GM23248 (cell line): ENCODE measurements at places on chromosomes 11 and 22. TPM values are rescaled to one million over a fixed set of nuclear protein-coding genes. Genes with fewer than 3 reads are reported as not detected.

The ZNRF3 gene
- total RNA-seq = 1.8 and 3.9 TPM in 2 replicates

The SBF2 gene
- total RNA-seq = 32.7 and 42.7 TPM in 2 replicates

The OR51B5 gene
- not detected in 2 replicates for total RNA-seq

The AP5B1 gene
- 14.8 and 16.4 TPM in 2 replicates for total RNA-seq

- DNase-seq = peak; percentile 93
Measured at GRCh38 chr11:110907629-110908028, 195.4 kb upstream of the ARHGAP20 start.

DNA sequence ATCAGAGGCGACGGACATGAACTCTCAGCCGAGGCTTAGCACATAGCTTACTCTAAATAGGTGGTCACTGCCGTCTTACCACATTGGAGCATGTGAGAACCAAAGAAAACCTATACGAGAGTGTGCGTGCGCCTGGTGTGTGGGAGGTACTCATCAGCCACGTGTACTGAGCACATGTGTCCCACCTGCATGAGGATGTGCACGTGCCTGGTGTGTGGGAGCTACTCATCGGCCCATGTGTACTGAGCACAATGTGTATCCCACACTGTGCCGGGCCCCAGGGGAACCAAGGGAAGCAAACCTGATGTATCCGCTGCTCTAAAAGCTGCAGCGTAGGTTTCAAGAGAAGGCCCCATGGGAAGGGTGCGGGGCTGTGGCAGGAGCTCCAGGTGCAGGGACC lies 56.4 kb downstream of the ANO1 start:
- no peak for DNase-seq

GRCh38 chr22:42317691-42318547 lies 47.5 kb upstream of the TCF20 start:
- no peak for DNase-seq

The GAS2 gene
- total RNA-seq = 0.51 and 1.2 TPM in 2 replicates

GRCh38 chr11:111694851-111695250 lies 71.3 kb downstream of the PPP2R1B start:
- peak; percentile 82 for DNase-seq

GRCh38 chr11:60984149-60984548 lies 12.7 kb downstream of the CD6 start:
- no peak for DNase-seq

DNA sequence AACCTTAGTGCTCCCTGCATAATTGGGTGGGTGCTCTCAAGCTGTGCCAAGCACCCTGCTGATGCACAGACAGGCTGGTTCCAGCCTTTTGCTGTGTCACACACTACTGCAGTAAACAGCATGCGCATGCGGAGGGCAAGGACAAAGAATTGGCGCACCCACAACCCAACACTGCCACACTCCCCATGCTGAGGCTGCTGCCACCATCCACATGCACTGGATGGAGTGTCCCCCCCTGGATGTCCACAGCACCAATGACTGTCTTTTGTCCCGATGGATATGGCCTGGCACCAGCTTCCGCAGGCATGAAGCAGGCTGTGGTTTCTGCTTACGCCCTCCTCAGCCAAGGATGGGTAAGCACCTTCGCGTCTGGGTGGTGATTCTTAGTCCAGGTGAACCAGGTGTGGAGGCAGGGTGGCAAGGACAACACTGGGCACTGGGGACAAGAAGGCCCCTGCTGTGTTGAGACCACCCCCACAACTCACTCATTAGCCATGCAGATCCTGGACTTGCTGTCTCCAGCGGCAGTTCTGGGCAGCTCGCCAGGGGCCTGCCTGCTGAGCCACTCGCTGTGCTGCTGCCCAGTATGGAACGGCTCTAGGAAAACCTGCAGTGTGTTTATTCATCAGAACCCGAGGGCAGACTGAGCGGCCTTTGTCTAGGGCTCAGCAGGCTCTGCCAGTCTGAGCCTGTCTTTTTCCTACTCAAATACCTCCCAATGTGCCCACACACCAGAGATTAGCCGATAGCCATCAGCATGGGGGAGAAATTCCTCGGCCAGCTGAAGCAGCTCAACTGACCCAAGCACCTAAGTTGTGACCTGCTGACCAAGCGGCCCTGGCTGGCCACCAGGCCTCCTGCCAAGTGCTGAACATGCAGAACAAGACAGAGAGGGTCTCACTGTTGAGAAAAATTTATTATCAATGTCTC lies 8.2 kb upstream of the NAP1L4 start:
- DNase-seq = peak; percentile 47

- DNase-seq = peak; percentile 87
Measured at GRCh38 chr11:47409440-47410369, 1.3 kb downstream of the SLC39A13 start.

DNA sequence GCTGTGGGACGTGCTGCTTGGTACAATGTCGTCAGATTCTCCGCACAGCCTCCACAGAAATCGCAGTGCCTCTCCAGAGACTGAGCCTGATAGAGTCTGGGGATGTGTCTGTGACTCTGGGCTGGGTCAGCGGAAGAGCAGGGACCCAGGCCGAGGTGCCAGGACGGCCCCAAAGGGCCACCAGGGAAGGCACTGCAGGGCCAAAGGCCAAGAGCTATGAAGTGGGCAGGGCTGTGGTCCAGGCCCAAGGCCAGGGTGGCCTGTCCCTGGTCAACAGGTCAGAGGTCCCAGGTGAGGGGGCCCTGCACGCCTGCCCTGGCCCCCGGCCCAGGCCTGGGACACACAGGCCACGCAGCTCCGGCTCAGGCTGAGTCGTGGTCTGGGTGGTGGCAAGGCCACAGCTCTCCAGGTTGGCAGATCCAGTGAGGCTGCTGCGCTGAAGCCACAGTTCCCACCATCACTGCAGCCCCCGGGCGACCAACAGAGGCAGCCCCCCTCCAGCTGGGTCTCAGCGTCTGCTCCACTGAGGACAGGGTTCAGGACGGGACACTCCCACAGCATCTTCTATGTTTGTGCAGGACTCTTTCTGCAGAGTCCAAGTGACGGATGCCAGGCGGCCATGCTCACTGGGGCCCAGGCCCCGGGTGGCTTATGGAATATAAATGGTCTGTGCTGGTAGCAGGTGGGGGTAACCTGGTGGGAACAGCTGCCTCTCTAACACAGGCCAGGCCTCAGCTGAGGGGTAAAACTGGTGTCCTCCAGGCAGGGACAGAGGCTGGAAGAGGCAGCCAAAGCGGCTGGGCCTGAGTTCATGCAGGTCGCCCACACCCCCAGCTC lies 4.8 kb upstream of the PIM3 start:
- no peak for DNase-seq

DNA sequence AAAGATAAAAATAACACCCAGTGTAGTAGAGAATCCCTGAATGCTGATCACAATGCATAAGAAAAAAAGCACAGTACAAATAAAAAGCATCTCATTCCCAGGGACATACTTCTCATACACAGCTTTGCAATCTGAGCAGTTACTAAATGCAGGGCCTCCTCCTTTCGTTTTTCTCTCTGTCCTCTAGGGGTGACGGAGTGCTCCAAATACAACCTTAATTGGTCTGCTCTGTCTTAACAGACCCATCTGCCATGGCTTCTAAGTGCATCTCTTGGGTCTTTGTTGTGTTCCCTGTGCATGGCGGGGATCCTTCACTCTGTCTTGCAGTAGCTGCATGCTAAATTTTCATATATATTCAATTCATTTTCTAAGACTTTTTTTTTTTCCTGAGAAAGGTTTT lies 1114.2 kb upstream of the RAG2 start:
- DNase-seq = no peak

The SPI1 gene
- not detected in 2 replicates for total RNA-seq

DNA sequence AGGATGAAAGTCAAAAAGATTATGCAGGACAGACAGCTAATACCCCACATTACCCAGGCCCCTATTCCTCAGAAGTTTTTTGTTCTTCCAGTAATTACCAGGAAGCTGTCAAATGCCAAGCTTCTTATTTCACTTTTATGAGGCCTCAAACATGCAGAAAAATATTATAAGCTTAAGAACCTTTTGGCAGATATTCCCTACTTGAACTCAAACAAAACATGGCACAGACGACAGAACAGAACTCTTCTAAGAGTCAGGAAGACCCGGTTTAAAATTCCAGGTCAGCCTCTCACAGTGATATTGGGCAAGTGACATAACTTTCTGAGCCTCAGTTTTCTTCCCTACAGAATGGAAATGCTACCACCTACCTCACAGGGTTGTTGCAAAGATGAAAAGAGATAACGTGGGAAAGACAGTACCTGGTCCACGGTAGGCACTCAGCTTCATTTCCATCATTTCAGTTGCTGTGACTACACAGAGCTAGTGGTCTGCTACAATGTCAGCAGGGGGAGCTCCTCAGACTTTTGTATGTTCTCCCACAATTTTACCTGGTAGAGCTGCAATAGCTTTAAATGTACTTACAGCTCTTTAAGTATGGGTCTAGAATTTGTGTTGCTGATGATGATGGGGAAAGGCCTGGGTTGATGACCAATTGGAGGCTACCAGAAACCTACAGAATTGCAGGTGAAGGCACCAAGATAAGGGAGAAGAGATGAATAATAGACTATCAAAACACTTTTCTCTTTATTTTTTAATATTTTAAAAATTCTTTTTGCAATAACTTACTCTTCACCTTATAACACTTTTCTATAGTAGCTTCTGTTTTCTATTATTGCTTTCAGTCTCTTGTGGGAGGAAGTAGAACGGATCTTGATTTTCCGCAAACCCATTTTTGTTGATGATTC lies 98.3 kb upstream of the CHRM4 start:
- DNase-seq = peak; percentile 64

DNA sequence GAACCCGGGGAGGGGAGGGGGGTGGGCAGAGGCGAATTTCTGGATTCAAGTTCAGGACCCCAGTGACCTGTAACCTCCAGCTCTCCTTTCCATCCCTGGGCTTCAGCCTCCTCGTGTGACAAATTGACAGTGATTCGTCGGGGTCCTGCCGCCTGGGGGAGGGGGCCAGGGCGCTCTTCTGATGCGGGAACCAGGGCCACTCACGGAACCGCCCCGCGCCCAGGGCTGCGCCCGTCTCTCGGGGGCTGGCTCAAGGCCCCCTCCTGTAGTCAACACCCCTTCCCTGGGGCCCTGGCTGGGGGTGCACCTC lies 92.8 kb upstream of the ANO1 start:
- no peak for DNase-seq

The RIC8A gene
- total RNA-seq = 220 and 226 TPM in 2 replicates

DNA sequence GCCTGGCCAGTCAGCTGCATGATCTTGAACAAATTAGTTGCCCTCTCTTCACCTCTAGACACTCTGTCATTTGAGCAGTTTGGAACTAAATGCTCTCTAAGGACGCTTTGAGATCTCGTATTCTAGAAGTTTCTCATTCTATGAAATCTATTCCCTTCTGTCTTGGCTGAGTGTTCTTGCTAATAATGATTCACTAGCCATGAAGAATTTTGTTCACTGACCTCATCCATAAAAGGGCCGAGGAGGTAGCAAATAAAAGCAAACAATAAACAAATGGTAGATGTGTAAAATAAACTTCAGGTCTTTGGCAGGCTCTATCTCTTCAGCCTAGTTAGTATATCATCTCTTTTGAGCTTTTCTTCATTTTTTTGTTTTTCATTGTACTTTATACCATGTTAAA lies 76.6 kb downstream of the USP35 start:
- DNase-seq = peak; percentile 59

- DNase-seq = no peak
Measured at GRCh38 chr11:76891285-76891684, 30.6 kb downstream of the ACER3 start.

GRCh38 chr11:118366287-118366686 lies 6.9 kb downstream of the UBE4A start:
- no peak for DNase-seq

DNA sequence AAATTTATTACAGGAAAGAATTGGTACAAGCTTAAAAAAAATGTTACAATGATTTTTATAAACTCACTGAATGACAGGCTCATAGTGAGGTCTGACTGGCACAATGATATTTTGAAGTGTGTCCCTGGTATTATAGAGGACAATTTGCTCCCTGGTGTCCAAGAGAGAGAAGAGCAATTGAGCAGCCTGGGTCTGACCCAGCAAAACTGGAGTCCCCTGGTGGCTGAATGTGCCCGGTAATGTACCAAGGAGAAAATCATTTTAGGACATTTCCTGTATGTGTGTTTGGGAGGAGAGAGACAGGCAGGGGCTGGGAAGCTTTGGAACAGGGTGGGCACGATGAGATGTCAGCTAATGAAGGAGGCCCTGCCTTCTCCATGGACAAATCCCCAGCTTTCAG lies 125.3 kb downstream of the APOL5 start:
- peak; percentile 76 for DNase-seq

GRCh38 chr11:109929308-109929707 lies 163.9 kb upstream of the ZC3H12C start:
- DNase-seq = no peak

GRCh38 chr11:90100431-90100830 lies 14.7 kb downstream of the UBTFL1 start:
- no peak for DNase-seq

DNA sequence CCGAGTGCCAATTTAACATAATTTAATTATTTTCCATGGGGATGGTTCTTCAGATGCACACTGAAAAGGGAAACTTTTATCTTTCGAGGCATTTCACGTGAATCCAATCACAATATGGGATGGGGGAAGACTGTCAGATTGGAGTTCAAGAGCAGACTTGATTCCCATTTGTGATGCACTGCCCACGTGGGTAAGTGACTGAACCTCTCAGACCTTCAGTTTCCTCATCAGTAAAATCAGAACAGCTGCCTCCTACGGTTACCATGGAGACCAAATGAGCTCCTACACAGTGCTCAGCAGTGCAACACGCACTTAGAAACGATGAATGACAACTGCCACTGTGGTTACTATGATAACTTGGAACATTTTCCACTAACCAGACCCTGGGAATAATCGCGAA lies 21.7 kb downstream of the KIAA0930 start:
- DNase-seq = no peak

The BIK gene
- not detected in 2 replicates for total RNA-seq

The APOA4 gene
- total RNA-seq = not detected in 2 replicates

GRCh38 chr11:6544921-6545850 lies 48.1 kb downstream of the DNHD1 start:
- DNase-seq = peak; percentile 47

GRCh38 chr22:36755316-36755715 lies 20.6 kb downstream of the IFT27 start:
- DNase-seq = no peak

GRCh38 chr11:123052901-123053721 lies 8.8 kb downstream of the HSPA8 start:
- no peak for DNase-seq

The DGCR8 gene
- total RNA-seq = 24.9 and 28.7 TPM in 2 replicates

The SMIM38 gene
- total RNA-seq = not detected in 2 replicates

DNA sequence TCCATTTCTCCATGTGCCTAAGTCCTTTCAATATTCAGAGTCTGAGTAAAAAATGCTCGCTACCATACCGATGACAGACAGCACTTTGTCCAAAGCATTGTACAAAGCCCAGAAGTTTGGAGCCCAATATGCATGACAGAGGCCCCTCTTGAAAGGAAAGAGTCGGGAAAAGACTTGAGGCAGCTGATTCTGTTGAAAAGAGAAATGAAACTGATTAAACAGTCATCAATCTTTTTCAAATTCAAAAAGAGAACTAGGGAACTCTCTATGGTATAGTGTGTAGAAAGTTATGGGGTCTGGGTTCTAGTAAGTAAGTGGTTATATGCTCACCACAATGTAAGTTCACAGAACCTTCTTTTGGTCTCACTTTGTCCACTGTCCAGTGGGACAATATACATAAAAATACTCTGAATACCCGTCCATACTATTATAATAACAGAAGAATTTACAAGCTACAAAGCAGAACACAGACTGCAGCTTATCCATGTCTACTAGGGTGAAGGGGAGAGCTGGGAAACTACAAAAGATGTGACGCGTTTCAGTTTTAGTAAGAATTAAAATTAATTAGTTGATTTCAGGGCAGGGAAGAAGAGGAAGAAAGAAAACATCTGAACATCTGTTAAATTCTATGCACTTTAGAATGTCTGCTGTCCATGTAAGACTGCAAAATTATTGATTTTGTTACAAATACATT lies 26.7 kb downstream of the ALG8 start:
- DNase-seq = no peak
